ENCODE measurements at places on chromosomes 11 and 22.

DNA sequence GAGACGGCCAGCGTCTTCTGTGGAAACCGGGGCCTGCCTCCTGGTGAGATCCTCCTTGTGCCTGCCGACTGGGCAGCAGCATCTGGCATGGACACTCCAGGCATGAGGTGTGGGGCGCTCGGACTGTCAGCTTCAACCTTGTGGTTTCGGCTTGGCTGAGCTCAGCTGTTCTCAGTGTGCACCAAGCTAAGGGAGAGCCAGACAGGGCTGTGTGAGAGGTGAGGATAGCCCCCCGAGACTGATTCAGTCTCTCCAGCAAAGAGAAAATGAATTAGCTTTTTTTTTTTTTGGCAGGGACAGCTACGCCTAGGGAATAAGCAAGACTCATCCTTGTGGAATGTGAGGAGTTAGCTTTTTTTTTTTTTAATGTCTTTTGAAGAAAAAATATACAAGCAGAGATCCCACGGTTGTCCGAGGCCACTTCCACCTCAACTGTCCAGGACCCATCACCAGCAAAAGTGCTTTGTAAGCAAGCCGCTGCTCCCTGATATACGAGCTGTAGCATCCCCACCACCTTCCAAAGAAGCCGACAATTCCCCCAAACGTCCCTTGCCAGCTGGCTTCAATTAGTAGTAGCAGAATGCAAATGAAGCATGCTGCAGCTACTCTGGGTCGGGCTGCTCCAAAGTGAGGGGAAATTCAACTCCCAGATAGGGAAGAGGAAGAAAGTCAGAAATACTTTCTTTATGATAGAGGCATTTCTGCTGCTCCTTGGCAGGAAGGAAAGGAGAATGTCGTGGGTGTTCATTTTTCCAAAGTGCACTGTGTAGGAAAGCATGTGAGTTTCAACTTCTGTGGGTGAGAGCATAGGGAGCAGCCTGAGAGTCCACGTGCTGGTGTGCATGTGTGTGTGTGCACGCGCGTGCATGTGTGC is 9.7 kb upstream of the THY1 start:
- no peak for DNase-seq

DNA sequence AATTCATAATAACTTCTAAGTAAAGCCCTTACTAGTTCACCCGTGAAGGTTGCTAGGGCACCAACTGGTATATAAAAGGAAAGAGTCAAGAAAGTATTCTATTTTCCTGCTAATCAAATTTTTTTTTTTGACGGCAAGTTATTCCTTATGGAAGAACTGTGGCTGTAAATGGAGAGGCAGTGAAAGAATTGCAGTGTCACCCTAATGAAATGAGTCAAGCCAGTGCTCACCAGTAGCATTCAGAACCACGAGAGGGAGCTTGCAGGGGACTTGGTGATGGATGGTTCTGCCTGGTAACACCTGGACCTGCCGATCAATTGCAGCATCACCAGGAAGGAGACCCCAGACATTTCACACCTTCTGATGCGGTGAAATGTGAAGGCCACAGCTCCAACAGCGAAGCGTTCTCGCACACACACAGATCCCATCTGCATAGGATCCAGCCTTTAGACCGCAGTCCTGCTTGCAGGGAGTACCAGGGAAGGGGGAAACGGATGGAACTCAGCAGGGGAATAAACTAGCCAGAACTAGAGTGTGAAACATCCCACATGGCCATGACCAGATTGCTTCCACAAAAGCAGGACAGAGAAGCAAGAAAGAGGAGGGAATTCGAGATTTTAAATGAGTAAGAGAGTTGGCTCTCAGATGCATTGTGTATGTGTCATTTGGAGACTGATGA is 326.2 kb downstream of the TBC1D22A start:
- DNase-seq, result no peak

- no peak for DNase-seq
These were observed 825 bp downstream of the ARHGAP20 start for GRCh38 chr11:110711448-110711775.

DNA sequence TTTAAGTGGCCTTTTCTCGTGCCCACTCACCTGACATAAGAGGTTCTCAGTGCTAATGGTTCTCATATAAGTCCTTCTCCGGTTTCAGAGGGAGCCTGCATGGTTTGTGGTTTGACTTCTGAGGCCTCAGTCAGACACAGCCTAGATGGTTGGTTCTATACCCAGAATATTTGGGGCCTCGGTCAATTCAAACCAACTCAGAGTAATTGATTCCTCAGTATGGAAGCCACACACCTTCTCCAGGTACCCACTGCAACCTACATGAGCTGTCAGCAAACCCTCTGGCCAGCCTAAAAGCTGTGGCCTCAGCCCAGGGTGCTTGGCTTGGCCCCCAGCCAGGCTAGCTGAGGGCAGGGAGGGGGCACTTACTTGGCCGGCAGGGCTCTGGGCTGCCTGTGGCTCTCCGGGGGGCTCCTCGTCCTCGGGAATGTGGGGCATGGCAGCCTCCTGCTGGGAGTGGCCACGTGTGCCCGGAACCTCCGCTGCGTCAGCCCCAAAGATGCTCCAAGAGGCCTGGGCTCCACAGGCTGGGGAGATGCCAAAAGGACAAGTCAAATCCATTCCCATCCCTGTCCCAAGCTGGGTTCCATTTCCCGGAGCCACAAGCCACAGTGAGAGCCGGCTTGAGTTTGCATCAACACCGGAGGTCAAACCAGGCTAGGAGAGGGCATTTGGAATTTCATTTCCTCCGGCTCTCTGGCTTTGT is 41.7 kb downstream of the IRAG1 start:
- DNase-seq, result no peak

- DNase-seq, result no peak
These were observed 39.9 kb downstream of the OR2AT4 start for GRCh38 chr11:75056814-75057213.

GRCh38 chr11:117933475-117933874 is 4.3 kb upstream of the TMPRSS13 start:
- DNase-seq, result no peak
